ENCODE measurements at places on chromosomes 3 and 15.

GRCh38 chr15:36422631-36423030 is 156.8 kb upstream of the CDIN1 start:
- no peak for DNase-seq

DNA sequence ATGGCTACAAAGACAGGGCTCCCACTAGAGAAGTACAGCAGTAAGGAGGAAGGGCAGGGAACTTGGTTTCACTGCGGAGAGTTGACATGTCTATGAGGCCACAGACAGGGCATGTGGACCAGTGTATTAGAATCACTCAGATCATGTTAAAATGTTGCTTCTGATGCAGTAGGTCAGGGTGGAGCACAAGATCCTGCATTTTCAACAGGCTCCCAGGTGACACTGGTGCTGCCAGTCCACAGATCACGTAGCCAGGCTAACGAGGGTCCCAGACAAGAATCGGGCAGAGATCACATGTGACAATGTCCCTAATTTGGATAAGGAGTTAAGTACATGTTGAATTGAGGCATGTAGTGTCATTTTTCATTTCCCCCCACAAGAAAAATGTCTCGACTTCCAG is 73.6 kb downstream of the SPSB4 start:
- no peak for DNase-seq

DNA sequence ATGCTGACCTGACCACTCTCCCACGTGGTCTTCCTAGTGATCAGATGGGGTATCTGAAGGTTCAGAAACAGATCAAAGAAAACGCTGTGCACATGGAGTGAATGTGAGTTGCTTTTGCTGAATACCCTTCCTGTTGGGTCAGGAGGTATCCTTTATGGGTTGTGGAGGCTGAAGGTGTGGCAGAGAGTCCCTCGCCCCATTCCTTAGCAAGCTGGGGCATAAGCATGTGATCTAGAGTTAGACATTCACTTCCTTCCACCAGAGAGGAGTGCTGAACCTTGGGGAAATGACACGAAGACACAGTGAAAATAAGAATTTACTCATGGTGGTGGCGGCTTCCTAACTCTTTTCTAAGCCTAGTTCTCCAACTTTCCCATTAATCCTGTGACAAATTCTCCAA is 27.8 kb upstream of the SPTBN5 start:
- DNase-seq, result no peak

- DNase-seq, result no peak
These were observed 269.2 kb downstream of the THRB start for GRCh38 chr3:24225385-24225950.

DNA sequence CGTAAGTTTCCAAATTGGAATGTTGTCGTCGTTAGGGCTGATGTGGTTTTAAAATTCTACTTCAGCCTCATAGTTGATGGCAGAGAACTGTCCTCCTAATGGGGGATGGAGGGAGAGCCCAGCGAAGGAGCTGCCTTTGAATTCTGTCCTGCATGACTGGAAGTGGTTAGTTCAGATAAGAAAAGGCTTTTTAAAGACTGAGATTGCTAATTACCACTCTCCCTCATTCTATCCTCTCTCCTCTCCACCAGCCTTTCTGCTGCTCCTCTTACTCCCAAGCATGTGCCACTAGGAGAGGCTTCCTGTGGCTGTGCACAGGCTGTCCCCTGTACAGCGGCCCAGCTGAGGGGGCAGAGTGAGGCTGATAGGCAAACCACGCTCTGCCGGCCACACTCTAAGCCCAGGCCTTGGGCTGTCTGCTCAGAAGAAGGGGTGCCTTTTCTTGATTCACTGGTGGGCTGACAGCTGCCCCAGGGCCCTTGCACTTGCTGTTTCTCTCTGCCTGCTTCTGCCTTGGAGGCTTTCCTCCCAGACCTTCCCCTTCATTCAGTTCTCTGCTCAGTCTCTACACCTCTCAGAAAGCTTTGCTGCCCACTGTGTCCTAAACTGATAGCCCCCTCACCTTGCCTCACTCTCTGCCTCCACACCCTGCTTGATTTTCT is 8.7 kb upstream of the PAQR9 start:
- DNase-seq, result no peak

DNA sequence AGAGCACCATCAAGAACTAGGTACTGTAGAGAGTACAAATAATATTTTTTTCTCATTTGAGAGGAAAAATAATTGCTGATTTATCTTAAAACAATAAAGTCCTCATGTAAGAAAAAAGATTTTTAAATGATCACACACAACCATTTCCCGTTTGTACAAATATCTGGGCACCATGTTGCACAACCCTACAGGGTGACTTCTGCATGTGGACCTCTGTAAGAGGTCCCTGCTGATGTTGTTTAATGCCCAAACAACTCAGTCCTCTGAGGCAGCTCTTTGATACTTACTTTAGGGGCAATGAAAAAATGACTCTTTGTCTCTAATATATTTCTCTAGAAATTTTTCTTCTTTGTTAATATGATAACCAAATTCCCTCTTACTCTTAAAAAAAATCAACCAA is 168.1 kb upstream of the SATB1 start:
- DNase-seq, result no peak
